NCI-H1048 (cell line): ENCODE measurements at places on chromosomes 16 and 17.

GRCh38 chr17:4460661-4461060, 26.9 kb downstream of the SPNS3 start:
- no peak for DNase-seq

DNA sequence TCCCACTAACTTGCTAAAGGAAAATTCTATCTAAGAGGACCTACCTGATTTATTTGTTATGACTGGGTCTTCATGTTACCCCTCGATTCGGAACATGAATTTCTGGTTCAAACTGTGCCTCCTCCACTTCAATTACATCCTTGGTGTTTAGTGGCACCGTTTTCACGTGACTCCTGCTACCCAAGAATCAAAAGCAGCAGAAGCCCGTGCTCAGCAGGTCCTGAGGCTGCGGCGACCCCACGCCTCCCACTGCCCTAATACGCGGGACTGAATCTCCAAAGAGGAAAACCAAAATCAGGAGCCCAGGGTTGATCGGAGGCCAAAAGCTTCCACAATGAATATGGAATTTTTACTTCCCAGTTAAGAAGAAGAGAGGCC, 94.0 kb upstream of the METRNL start:
- no peak for DNase-seq

DNA sequence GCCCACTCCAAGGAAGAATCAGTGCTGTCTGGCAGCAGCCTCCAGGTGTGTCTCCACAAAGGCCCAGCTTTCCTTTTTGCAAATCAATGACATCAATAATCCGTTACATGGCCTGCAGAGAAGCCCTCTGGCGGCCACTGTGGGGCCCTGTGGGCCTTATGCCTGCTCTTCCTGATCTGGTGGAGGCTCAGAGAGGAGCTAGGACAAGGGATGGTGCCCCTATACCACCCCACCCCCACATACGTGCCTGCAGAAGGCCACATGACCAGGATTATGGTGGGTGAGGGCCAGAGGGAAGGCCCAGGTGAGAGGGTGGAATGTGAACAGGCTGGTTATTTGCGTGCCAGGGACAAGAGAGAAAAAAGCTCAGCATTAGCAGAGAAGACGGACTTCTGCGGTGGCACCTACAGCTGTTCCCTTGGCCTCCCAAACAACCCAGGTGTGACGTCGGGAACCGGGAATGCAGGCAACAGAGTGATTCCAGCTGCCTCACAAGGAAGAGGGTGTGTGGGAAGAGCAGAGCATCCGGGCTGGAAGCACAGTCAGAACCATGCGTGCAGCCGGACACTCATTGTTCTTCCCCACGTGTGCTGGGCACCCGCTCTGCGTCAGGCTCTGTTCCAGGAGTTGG, 22.5 kb downstream of the EIF4A3 start:
- DNase-seq: no peak

DNA sequence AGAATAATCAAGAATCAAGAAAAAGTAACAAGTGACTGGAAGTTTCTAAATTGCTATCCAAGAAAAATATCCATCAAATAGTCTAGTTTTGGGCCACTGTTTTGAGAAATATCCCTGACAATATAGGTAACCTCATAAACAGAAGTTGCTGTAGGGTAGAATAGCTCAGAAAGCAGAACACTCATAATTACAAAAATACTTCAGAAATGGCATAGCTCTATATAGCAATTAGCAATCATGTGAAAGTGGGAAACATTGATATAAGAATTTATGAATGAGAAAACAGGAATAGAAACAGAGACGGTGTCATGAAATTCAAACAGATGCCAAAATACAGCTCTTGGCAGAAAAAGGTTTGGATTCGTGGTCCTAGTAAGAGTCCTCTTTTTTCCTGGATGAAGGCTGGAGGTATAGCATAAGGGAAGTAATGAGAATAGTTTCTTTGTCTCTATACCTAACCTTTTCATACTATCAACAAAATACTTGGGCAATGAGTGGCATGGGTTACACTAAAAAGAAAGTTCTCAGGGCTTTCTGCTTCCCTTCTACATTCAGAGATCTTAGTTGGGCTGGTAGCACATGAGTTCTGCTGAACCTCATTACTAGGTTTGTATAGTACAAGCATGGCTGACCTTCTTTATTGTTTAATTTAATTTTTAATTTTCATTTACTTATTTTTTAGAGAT, 33.5 kb downstream of the SPAG9 start:
- no peak for DNase-seq

- no peak for DNase-seq
These were observed 460.4 kb upstream of the ASIC2 start for GRCh38 chr17:33753452-33753851.

DNA sequence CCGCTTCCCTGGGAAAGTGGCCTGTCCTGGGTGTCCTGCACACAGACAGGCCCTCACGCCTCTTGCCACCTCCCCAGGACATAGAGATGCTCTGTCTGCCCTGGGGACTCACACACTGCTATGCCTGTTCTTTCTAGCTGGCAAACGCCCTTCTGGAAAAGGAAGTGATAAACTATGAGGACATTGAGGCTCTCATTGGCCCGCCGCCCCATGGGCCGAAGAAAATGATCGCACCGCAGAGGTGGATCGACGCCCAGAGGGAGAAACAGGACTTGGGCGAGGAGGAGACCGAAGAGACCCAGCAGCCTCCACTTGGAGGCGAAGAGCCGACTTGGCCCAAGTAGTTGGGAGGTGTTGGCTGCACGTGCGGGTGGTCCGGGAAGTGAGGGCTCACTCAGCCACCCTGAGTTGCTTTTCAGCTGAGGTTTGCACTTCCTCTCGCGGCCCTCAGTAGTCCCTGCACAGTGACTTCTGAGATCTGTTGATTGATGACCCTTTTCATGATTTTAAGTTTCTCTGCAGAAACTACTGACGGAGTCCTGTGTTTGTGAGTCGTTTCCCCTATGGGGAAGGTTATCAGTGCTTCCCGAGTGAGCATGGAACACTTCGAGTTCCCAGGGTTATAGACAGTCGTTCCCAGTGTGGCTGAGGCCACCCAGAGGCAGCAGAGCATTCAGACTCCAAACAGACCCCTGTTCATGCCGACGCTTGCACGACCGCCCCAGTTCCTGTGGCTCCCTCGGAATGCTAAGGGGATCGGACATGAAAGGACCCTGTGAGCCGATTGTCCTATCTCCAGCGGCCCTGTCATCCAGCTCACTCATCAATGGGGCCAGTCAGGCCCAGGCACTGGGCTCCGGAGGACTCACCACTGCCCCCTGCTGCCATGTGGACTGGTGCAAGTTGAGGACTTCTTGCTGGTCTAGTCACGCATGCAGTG, 3.5 kb upstream of the RPL13 start:
- peak; percentile 3 for DNase-seq

DNA sequence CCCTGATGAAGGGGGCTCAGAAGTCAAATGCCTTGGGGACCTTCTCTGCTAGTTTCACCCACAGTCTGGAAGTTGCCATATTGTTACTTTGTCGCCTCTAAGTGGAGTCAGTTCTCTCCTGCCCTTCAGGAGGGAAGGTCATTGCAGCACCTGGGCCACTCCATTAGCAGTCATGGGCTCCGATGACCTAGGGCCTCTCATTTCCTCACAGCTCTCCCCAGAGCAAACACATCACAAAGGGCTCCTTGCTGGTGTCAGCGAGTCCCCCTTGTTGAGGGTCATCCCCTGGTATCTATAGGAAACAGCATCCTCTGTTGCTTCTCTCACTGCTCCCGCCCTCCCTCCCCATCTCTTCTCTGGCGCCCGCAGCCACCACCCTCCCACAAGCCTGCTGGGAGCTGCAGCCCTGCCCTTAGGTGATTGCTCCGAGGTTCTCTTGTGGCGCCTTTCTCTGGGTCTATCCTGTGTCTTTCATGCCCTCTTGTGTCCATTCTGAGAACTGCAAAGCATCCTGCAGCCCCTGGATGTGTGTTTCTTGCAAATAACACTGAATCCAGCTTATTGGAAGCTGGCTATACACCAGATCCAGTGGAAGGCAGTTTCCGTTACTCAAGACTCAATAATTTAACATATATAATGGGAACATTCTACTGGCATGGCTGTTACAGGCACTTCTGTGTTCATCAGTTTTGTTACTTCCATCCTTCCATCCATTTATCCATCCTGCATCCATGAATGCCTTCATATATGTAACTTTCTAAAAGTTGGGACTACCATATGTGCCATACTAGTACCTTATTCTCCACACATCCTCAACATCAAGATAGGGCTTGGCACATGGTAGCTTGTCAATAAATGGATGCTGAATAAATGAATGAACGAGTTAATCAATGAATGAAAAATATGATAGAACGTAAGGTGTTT, 21.2 kb downstream of the PDILT start:
- no peak for DNase-seq

DNA sequence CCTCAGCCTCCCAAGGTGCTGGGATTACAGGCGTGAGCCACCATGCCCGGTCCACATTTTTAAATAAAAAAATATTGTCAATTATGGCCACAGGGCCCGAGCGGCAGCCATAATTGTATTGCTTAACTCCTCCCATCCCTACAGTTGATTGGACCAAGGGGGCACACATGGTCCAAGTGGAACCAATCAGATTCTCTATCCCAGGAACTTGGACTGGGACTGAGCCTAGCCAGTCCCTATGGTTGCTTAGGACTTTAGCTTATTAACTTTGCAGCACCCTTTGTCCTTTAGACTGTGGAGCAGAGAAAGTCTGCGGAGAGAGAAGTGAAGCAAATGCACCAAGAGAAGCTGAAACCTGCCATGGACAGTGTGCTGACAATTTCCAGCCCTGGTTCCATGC, 5.5 kb upstream of the RDM1 start:
- DNase-seq: no peak

- no peak for DNase-seq
These were observed 7.9 kb upstream of the SOST start for GRCh38 chr17:43766413-43767052.

- DNase-seq: no peak
These were observed 105.0 kb downstream of the ZNF778 start for GRCh38 chr16:89322321-89323119.

DNA sequence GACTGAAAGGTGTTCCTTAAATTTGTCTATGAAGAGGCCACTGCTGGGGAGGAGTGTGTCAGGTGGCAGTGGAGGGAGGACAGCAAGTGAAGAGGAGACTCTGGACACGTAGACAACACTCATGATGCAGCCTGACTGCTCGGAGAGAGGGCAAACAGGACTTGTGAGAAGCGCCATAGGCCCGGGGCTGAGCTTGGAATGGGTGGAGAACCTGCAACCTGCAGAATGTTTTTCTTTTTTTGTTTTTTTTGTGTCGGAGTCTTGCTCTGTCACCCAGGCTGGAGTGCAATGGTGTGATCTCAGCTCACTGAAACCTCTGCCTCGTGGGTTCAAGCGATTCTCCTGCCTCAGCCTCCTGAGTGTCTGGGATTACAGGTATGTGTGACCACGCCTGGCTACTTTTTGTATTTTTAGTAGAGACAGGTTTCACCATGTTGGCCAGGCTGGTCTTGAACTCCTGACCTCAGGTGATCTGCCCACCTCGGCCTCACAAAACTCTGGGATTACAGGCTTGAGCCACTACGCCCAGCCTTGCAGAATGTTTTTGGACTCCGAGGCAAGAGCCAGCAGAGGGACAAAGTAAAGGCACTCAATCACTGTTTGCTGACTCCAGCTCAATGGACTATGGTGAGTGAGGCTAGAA, 18.9 kb upstream of the C17orf58 start:
- no peak for DNase-seq
